Mucosa of descending colon (tissue), 3 donors: ENCODE measurements at places on chromosomes 6 and 20.

- peak; percentile 63 for DNase-seq
Observed at GRCh38 chr20:51800060-51800871, 2.1 kb downstream of the SALL4 start.

DNA sequence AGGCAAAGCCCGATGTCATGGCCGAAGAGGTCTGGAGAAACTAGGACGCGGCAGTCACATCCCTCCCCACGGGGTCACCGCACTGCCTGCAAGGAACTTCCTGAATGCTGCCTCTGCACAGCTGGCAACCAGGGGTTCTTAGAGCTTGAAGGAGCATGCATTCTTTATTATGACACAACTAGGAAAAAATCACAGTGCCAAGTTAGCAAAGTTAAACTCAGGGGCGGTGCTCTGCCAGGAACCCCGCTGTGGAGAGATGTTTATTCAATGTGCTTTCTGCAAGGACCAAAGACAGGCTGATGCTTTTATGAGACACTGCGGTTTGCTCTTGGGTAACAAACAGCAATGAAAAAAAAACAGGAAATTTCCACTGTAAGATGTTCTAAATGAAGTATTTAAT lies 287.3 kb upstream of the FOXQ1 start:
- DNase-seq: no peak

- DNase-seq: no peak
Observed at GRCh38 chr6:158194487-158195280, 26.5 kb downstream of the GTF2H5 start.

DNA sequence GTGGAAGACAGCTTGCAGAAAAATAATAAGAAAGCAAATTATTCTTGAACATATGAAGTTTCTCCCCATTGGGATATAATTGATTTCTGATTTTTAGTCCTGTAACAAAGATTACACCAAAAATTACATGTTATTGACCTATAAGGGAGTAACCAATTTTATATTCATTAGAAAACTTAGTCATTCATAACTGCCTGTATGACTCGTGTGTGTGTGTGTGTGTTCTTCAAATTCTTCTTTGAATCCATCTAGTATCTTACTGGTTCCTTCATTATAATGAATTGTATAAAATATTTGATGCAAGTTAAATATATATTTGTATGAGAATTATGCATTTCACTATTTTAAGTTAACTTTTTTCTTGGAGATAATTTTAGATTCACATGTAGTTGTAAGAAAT lies 310.4 kb downstream of the HAO1 start:
- DNase-seq: no peak

GRCh38 chr6:166778776-166779175 lies 151.7 kb upstream of the RPS6KA2 start:
- DNase-seq: no peak

- DNase-seq: no peak
Observed at GRCh38 chr6:40000964-40001515, 66.8 kb upstream of the MOCS1 start.

- no peak for DNase-seq
Observed at GRCh38 chr6:39339868-39340550, 17.5 kb upstream of the KCNK16 start.

DNA sequence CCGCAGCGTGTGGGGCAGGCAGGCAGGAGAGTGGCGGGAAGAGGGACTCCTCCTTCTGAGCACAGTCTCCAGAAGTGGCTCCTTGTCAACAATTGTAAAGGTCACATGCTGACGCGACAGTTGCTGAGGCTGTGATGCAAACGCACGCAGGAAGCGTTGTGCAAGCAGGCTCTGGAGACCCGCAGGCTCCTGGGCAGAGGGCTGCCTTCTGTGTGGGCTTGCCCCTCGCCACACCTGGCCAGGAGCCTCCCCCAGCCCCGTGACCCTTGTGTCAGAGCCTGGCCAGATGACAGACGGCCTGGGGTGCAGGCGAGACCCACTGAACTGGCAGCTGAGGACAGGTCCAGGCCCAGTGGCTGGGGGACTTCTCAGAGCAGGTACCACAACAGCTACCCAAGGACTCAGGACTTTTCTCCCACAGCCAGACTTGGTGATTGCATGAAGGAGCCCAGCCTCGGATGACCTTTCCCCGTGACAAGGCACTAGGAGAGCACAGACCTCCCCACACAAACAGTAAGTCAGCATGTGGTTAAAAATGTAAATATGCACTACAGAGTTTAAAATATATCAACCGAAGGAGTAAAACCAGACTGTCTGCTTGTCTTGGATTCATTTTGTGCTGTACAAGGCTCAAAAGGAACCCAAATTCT lies 222.1 kb upstream of the RREB1 start:
- peak; percentile 79 for DNase-seq

DNA sequence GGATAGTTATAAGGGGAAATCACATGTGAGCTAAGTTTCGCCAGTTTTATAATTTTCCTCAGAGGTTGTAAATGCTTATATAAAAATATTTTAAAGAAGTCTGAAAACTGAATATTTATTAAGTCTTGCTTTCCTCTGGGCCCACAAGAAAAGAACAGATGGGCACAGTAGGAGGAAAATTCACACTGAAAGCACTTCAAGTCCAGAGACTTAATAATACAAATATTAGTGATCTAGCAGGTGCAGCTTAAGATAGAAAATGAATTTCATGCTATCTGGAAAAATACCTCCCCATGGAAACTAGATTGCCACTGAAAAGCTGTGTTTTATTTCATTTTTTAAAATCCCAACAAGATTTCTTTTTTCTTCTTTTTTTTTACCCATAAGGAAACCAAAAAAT lies 47.2 kb downstream of the ORC3 start:
- no peak for DNase-seq

- DNase-seq: no peak
Observed at GRCh38 chr20:53021934-53022333, 49.8 kb downstream of the TSHZ2 start.

DNA sequence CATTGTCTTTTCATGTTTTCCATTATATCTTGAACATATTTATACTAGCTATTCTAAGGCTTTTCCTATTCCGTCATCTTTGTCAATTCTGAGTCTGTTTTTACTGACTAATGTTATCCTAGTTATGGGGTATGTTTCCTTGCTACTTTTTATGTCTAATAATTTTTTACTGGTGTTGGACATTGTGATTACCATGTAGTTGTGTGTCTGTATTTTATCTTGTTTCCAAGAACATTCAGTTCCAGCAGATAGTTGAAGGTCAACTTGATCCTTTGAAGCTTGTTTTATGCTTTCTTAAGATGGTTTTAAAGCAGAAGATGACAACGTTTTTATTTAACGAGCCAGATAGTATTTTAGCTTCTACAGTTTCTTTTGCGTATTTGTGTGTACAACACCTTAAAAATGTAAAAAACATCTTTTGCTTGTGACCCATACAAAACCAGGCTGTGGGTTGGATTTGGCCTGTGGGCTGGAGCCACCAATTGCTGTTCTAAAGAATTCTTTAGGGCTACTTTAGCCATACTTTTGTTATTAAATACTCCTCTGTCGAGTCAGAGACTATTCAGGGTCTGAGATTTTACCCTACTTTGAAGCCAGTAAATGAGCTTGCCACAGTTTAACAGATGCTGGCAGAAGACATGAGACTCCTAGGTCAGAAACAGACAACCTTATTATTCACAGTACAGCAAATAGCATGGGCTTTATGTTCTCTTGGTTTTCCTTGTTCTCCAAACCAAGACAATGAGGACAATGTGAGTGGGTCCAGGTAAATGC lies 38.7 kb upstream of the REV3L start:
- DNase-seq: no peak

DNA sequence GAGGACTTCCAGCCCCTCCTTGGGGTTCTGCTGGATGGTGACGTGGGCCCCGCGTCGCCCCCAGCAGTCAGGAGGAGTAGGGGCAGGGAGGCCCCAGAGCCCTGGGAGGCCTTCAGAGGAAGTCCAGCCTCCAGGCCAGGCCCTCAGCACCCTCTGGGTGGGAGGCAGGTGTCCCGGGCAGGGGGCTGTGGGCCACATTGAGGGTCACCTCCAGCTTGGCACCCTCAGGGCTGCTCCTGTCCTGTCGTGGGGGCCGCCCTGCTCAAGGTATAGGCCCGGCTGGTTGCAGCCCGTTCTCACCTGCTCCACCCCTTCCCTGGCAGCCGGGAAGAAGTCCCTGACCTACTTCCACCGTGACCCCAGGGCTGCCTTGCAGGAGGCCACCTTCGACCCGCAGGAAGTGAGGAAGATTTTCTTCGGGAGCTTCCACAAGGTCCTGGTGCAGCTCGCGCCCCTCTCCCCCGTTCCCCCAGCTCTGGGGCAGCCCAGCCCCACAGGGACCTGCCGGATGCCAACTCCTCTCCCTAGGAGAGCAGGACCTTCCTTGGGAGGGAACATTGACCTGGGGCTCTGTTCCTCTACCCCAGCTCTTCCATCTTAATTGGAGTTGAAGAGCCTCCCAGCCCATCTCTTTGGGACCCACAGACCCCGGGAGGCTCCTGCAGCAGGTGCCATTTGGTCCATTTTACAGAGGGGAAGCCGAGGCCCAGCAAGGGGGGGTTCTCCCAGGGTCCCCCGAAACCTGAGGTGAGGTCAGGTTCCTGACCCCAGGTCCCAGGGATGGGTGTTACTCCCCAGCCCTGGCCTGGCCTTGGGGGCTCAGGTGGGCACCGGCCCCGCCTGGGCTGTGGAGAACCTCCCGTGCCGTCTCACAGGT lies 26.4 kb downstream of the COL20A1 start:
- DNase-seq: peak; percentile 28

DNA sequence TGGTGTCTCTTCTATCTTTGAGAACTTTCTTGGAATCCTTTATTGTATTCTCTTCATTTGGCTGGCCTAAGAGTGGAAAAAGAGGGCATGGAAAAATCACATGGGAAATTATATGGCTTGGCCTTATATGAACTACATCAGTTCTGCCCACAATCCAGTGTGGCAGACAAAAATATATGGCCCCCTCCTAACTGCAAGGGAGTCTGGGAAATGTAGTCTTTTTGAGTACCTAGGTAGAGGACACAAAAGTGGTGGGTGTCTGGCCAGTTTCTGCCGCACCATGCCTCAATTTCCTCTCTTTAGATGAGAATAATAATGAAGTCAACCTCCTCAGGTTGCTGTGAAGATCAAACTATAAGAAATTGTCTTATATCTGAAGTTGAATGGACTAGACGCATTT lies 109.3 kb downstream of the SCP2D1 start:
- no peak for DNase-seq

- DNase-seq: no peak
Observed at GRCh38 chr20:50646483-50646996, 44.8 kb downstream of the RIPOR3 start.

GRCh38 chr6:48280035-48280620 lies 169.1 kb upstream of the PTCHD4 start:
- no peak for DNase-seq

GRCh38 chr20:2133318-2134183 lies 31.9 kb downstream of the STK35 start:
- no peak for DNase-seq

DNA sequence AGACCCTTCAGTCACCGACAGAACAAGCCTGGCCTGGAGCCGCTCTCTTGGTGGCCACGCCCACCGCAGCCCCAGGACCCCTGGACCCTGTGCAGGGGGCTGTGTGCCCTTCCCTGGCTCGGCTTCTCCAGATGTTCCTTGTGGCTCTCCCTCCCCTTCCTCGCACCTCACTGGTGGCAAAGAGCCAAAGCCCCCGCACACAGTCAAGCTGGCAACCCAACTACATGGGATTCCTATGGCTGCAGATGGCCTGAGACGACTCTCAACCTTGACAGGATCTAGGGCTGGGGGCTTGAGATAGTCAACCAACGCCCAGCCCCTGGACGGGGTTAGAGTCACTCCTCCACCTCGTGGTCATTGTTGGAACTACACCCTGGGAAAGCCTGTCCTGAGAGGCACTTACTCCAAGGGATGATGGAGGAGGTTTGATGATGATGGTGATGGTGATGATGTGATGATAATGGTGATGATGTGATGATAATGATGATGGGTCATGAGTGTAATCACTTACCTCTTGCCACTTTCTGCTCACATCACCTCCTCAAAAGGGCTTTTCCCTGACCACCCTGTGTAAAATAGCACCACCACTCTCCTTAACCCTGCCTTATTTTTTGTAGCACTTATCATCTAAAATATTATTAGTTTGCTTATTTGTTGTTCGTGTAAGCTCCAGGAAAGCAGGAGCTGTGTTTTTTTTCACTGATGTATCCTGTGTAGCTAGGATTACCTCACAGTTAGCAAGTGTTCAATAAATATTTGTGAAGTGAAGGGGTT lies 278.4 kb downstream of the LRFN2 start:
- DNase-seq: peak; percentile 70

- DNase-seq: no peak
Observed at GRCh38 chr6:41022294-41022693, 16.7 kb downstream of the UNC5CL start.

DNA sequence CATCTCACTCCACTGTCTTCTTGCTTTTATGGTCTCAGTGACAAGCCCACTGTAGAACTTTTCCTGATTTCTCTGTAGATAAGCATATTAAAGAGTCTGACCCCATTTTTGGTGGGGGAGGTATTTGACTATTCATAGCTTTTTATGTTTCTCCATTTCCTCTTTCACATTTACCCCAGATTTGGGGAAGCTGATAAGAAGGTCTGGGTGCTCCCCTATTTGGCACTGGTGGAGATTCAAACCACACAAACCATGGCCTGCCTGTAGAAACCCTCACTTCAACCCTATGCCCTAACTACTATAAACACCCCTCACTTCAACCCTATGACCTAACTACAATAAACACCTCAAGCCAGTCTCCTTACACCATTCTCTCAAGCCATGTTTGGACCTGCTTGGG lies 196.2 kb upstream of the SYNDIG1 start:
- no peak for DNase-seq

DNA sequence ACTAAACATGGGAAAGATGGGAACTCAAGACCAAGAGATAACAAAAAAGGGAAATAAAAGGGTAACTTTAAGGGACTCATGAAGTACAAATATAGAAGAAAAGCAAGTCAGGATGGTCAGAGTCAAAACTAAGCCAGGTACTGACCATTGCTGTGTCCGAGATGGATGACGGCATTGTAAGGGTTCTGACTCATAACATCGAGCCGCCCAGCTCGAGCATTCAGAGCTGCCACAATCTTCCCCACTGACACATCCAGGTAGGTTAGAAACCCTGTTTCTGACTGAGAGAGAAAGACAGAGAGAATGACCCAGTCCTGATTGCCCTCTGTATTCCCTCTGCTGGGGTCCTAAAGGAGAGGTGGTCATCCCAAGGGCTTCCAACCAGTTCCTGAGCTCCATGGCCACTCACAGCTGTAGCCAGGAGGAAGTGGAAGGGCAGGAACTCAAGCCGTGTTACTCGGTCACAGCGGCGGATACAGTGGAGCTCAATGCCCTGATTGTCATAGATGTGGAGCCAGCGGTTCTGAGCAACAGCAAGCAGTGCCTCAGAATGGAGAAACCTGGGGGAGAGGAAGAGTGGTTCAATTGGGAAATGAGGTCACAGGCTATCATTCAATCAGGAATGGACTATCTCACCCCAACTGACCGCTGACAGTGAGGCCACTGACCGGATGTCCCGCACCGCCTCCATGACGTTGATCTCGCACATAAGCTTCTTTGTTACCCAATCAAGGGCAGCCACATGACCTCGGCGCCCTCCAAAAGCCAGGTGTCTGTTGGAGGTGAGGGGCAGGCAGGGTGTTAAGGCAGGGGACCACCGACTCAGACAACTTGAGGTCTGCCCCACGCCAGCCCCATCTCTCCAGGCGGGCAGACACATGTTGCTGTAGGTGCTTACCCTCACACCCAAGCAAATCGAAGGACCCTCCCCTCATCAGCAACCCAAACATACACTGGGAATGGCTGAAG lies 1.8 kb downstream of the WDR46 start:
- no peak for DNase-seq
